Activated CD4-positive, alpha-beta T cell treated with anti-CD3 and anti-CD28 coated beads, Interleukin-2, amount 50 U/mL, for 48 hours (primary cell): ENCODE measurements at places on chromosomes 1 and 21.

DNA sequence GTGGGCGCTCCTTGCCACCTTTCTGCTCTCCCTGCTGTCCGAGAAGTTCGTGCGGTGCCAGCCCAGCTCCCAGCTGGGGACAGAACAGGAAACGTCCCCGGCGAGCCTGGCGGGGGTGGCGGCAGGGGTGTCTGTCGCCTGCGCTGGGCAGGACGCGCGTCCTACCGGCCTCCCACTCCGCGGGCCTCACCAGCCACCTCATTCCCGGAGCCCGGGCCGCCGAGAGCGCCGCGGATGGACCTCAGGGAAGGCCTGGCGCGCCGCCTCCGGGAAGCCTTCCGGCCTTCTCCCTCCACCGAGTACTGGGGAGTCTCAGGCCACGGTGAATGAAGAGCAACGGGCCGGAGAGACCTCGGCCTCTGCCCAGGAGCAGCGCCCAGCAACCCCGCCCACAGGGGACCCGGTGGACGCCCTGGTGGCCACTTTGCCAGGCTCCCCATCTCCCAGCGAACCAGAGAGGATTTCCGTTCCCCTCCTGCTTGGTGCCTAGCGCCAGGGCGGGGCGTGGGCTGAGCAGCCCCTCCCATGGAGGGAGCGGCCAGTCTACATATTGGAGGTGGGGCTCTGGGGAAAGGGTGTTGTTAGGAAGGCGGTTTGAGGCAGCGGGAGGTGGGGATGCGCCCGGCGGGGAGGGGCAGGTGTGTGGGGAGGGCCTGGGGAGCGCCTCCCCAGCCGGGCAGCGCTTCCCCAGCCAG is 9.5 kb upstream of the TNFRSF14 start:
- DNase-seq, result peak; percentile 87

DNA sequence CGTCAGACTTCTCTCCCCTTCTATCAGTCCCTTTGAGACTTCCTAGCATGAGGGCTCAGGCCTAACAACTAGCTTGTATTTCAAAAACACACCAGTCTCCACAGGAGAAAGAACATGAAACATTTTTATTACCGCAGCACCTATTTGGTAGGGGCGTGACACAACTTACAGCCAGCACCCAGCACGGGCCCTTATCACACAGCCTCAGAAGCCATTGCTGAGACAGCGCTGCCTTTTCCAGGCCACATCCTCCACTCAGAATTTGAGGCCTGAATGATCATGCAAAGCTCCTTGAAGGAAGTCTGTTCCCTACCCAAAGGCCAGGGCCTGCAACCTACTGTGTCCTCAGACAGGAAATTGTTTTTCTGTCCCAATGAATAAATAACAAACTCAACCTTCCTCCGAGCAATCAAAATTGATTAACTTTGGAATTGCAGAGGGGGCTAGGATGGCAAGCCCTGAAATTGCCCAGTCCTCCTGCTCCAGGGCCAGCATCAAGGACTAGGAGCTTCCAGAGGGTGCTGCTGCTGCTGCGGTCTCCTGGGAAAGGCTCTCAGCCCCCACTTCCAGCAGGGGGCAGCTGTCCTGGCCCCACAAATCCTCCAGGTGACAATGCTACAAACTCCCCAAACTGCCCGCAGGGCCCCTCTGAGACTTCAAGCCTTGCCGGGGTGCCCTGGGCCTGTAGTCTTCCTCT is 94.3 kb upstream of the GALNT2 start:
- no peak for DNase-seq

GRCh38 chr1:11616766-11617165 is 37.5 kb downstream of the FBXO2 start:
- no peak for DNase-seq

DNA sequence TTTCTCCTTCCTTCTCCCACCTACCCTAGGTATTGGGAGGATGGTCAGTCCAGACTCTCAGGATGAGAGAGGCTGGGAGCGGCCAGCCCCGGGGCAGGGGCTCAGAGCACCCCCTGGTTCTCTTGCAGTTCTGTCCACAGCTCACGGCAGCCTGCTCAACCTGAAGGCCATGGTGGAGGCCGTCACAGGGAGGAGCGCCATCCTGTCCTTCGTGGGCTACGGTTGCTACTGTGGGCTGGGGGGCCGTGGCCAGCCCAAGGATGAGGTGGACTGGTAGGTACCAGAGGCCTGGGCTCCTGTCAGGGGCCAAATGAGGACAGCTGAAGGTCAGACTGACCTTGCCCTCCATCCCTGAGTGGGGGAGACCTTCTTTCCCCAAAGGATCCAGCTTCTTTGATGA is 4.2 kb downstream of the PLA2G2F start:
- DNase-seq, result no peak

GRCh38 chr1:86998727-86999126 is 84.3 kb downstream of the HS2ST1 start:
- DNase-seq, result no peak

DNA sequence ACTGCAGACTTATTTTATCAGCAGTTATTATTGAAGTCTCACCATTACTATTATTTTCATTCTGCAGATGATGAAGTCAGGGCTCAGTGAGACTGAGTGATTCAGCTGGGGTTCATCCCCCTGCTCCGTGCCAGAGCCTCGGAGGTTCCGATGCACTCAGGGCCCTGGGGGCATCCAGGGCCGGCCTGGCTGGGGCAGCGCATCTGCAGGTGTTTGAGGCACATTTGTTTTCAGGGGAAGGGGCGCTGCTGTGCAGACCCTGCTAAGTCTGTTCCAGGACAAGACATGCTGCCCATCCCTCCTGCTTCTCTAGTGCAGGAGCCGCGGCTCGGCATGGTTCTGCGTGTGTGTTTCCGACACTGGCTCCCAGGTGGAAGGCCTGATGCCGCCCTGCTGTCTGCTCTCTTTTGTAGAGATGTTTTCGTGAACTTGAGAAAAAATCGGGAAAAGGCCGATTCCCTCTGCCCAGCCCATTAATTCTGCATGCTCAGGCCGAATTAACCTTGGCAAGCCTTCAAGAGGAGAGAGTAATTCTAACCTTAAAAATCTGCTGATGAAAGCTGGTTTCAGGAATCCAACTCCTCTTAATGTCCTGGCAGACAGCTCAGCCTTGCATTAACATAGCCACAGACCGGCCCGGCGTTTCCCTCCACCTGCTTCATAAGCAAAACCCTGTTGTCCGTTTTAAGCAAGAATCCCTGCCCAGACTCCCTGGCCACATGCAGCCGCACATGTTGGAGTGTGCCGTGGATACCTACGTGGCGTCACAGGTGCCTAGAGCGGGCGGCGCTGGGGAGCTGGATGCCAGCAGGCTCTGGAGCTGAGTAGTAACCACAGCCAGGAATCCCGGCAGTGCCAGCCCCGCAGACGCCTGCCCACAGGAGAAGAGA is 316.0 kb upstream of the VAMP3 start:
- no peak for DNase-seq

DNA sequence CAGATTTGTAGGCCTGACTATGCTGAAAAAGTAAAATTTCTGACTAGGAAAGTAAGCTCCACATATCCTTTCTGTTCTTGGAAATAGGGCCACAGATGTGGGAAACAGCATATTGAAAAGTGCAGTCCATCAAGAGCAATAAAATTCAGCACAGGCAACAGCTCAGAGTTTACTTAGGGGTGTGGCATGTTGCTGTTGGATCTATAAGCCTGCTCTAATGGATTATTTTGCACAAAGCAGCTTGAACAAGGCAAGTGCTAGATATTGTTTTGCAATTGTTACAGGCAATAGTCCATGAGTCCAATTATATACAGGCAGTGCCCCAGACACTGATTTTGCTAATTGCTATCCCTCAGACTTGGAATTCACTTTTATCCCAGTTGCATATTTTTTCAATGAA is 289.8 kb upstream of the SNX7 start:
- DNase-seq, result no peak

GRCh38 chr1:17360272-17360956 is 11.6 kb upstream of the PADI6 start:
- no peak for DNase-seq

GRCh38 chr1:182206626-182207239 is 145.2 kb upstream of the ZNF648 start:
- DNase-seq, result no peak

GRCh38 chr1:48552903-48553606 is 81.1 kb upstream of the SPATA6 start:
- DNase-seq, result no peak

- DNase-seq, result no peak
Measured at GRCh38 chr1:46521414-46521813, 30.0 kb downstream of the KNCN start.

DNA sequence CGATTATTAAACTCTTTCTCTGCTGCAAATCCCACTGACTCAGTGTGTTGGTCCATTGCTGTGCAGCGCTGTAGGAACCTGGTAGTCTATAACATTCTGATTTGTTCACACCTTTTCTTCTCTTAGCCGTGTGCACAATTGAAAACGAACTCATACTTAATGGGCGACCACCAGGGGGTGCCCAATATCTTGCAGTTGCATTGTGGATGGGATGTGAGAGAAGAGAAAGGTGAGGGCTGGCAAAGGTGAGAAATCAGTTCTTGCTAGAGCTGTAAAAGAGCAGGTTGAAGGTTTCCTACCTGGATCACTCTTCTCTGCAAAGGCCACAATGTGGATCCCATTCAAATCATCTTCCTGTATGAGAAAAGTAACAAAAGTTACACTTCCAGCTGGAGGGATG is 51.0 kb downstream of the CASQ2 start:
- DNase-seq, result peak; percentile 18

GRCh38 chr1:56526571-56527174 is 52.7 kb downstream of the PLPP3 start:
- no peak for DNase-seq

DNA sequence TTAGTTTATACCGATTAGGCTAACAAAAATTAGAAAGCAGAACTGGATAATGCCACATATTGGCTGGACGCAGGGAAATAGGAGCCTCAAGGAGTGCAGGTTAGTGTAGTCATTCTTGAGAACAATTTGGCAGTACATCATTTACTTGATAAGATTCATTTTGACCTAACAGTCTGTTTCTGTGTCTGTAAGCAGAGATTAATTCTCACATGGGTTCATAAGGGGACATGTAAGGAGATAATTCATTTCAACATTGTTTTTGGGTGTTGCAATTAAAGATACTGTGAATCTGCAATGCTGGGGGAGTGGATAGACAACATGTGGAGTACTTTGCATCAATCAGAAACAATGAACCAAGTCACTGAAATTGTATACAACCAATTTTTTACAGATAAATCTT is 32.0 kb downstream of the AGO3 start:
- DNase-seq, result no peak

GRCh38 chr1:220526294-220526693 is 1.6 kb upstream of the MARK1 start:
- DNase-seq, result no peak

DNA sequence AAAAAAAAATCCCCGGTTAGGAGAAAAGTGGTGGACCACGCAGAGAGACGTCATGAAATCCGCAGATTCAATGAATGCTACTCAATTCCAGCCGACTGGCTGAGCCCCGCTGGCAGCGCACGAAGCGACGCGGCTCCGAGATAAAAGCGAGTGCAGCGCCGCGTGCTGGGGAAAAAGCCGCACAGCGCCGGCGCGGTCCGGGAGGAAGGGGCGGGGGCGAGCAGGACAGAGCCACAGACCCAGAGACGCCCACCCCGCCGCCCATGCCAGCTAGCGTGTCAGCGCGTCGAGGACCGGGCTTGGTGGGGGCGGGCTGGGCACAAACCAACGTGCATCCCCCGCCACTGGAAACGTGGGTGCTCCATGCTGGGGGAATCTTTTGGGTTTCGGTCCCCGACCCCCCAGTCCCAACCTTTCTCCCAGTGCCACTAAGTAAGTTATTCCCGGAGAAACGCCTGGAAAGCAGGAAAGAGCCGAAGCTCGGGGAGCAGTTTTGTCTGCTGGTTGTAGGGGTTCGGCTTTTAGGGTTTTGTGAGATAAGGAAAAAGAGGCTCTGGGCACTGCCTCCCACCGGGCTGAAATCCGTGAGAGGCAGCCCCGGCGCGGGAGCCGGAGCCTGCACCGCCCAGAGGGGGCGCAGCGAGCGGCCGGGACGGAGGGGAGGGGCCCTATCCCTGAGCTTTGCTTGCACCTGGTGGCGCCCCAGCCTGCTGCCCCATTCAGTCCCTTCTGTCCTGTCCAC is at the start of gene KCNJ6:
Gene KCNJ6, minus strand, starts transcription at position 148 of the 742 bp plus-strand sequence. CDS start 75,775 bp downstream, outside the sequence.
- DNase-seq, result peak; percentile 12

DNA sequence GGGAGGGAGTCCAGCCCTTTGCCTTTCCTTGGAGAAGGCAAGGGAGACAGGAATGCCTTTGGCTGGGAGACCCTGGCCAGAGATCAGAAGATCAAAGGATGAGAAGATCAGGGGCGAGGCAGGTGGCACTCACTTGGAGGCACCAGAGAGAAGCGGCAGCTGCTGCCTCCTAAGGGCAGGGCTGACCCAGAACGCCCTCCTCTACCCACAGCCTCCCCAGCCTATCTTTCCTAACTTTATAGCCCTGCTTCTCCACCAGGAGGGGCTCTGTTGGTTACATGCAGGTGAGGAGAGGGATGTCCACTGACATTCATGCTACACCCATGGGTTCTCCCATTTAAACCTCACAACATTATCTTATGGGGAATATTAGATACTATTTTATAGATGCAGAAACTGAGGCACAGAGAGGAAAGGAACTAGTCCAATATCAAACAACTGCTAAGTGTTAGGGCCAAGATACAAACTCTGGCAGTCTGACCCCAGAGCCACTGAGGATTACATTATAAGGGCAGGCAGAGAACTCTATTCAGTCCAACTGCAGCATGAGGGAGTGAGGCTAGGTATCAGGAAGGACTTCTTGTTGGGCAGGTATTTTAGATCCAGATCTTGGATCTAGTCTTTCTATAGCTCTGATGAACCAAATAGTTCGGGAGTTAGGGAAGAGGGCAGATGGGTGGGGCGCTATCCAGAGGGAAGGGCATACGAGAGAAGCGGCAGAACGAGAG is 19.9 kb downstream of the LGR6 start:
- no peak for DNase-seq

GRCh38 chr1:194043984-194044755 is 857.8 kb upstream of the B3GALT2 start:
- no peak for DNase-seq

DNA sequence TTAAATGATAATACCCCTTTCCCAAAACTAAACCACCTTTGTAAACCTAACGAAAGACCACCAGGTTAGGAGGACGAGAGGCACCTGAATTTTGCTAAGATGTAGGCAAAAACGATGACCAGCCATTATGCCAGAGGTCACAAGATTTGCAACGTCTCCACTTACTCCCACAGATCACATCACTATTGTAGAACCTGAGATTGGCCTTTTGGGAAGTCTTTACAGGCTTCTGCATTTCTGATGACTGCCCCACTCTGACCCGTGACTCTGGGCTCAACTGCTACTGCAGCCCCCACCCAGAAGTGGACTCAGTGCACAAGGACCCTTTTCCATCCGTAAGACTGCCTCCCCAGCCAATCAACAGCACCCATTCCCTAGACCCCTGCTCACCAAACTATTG is 36.4 kb upstream of the COL6A2 start:
- no peak for DNase-seq

DNA sequence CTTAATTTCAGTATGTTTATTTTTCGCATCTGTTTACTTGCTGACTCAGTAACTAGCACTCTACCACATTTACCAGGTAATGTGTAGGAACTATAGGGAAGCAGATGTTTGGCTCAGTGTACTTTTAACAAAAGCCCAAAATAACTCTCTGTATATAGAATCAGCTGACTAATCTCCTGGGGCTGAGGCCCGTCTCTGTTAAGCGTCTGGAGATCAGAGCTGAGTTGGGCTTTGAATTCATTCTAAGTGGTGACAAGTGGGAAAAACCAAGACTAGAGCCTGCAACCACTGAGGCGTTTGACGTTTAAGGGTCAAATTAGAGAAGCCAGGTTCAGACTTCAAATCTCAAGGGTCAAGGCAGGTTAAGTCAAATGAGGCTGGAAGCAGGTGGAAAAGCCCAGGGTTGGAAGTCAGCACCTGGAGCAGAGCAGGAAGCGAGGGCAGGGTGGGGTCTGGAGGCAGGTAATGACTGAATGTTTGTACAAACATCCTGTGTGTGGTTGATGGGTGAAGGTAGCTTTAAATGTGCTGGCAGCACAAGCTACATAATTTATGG is 56.8 kb upstream of the LYST start:
- DNase-seq, result no peak
